Midbrain (tissue), 1 donor: ENCODE measurements at places on chromosomes 3 and 15.

- no peak for DNase-seq
Measured at GRCh38 chr3:13561376-13561775, 12.5 kb downstream of the FBLN2 start.

DNA sequence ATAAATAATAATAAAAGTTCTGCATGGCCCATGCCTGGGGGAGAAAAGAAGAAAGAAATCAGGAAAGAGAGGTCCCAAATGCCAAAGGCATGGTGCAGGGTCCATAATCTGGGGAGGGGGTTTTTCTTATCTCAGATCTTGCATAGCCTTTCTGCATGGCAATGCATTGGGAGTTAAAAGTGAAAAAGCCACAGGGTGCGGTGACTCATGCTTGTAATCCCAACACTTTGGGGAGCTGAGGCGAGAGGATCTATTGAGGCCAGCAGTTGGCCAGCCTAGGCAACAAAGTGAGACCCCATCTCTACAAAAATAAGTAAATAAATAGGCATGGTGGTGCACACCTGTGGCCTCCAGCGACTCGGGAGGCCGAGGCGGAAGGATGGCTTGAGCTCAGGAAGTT is 76.8 kb upstream of the GATA2 start:
- DNase-seq = no peak

GRCh38 chr15:91065505-91065904 is 34.6 kb upstream of the SV2B start:
- no peak for DNase-seq

GRCh38 chr3:124636101-124636862 is 94.0 kb upstream of the UMPS start:
- DNase-seq = no peak

GRCh38 chr15:90307661-90308060 is 42.2 kb downstream of the NGRN start:
- no peak for DNase-seq

- no peak for DNase-seq
Measured at GRCh38 chr3:129557548-129557894, 14.5 kb downstream of the H1-8 start.

DNA sequence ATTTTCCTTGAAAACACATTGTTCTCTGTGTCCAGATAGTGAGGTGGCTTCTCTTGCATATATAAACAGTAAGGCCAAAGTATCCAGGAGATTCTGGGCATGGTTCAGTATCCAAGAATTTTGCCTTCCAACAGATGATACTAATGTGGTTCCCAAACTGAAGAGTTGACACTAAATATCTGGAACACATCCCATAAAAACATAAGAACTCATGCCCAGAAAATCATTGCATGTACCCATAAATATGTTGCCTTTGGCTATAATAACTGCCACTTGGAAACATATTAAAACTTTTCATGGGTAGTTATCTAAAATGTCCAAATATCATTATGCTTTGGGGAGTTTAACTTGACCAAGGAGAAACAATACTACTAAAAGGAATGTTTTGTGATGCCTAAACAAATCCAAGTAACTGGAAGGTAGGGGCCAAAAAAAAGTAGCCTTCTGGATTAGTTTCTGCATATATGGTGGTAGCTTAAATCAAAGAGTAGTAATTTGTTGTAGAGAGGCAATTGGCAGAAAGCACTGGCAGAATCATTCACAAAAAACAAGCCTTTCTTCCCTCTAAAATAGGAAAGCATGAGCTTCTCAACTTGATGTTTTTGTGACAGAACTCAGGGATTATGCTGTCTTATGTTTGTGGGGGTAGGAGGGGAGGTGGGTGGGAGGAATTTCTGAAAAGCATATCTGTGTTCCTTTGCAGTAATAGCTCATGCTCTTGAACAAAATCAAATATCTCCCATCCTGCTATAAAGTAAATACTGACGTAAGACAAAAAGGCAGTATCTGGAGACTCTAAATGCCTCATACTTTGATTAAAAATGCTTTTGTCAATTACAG is 753.9 kb downstream of the TUSC7 start:
- DNase-seq = no peak

DNA sequence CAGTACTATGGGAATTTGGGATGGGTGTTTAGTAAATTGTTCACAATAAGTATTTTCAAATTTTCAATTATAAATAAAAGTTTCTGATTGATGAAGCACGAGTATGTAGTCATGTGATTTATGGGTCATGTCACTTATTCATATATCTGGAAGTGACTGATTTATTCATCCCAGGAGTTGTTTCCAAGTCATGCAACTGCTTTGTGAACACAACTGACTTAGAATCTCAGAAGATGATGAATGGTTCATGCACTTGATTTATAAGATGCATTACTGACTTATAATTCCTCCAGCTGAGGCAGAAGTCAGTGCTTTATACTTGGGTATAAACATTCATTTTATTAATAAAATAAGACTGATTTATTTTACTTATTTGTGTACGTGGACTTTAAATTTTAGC is 137.8 kb upstream of the CBLB start:
- DNase-seq = no peak

DNA sequence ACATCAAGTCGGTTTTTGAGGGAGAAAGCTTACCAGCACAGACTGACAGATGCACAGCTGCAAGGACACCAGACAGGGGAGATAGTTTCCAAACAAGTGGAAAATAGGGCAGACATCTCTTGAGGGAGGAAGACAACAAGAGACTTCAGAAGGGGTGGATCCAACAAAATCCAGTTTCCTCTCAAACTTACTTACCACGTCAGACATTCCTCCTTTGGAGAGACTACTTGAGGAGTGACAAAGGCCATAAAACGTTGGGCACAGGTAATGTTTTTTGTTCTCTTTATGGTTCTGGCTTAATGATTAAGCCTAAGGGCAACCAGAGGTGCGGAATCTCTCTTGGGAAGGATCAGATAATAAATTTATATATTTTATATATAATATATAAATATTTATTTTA is 76.1 kb downstream of the CD200 start:
- no peak for DNase-seq

GRCh38 chr15:54803987-54804386 is 392.8 kb downstream of the RSL24D1 start:
- DNase-seq = no peak
